Uterus (tissue), 4 donors: ENCODE measurements at places on chromosomes 1 and 21. TPM values are rescaled to one million over a fixed set of nuclear protein-coding genes. Genes with fewer than 3 reads are reported as not detected.

DNA sequence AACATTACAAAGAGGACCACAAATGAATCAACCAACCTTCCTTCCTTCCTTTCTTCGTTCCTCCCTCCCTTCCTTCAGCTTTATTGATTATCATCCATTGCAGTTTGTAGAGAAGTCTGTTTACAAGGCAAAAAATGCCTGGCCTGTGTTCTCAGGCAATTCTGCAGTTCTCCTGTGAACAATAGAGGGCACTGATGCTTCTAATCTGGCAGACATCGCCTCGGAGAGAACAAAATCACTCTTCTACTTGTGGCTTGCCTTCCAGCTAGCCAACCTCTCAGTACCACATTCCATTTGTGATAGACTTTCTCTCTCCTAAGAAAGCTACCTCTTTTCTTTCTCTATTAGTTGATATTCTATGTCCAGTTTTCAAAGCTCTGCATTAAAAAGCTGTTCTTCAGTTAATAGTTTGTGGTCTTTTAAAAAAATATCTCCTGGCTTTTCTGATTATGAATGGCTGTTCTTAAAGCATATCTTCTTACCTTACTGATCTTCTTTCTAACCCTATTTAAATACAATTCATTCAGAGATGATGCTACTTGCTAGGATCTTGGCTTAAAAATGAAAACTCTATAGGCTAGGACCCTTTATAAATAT lies 26.9 kb upstream of the ESRRG start:
- no peaks in the 10 kb centered on the region for H3K4me1 ChIP-seq
- no peak for DNase-seq
- H3K36me3 ChIP-seq = no peaks in the 10 kb centered on the region
- no peak overlapping the region for H3K4me3 ChIP-seq
- no peaks in the 10 kb centered on the region for H3K27me3 ChIP-seq

DNA sequence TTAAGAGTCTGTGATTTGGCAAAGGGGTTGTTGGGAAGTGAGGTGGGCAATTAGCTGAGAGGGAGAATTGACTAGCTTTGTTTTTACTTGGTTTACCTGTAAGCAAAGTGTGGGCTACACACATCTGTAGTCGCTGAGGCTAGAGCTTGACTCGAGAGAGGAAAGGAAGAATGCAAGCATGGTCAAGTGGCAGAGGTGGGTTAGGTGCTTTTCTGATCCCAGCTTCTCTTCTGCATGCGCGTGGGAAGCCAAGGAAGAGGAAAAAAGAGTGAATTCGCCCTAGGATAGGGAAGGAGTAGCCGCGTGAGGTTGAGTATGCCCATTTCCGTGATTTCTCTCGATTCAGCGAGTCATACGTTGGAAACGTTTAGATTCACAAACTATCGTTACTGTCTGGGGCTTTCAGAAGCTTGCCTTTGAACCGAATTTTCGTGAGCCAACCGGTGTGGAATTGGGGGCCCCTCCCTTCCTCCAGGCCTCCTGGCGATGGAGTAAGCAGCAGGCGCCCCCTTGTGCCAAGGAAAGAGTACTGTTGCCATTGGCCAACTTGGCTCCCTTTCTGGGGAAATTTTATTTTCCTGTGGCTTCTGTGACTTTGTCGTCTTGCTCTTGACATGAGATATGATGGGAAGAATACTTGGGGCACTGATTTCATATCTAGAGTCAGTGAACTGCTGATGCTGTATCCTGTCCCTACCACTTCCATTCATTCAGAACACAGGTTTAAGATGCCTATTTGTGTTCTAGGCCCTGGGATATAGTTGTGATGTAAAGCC lies 1.3 kb downstream of the PIGV start:
- no peaks in the 10 kb centered on the region for H3K36me3 ChIP-seq
- peaks cover 6% of the 10 kb centered on the region for H3K4me1 ChIP-seq
- H3K27me3 ChIP-seq = no peaks in the 10 kb centered on the region
- H3K27ac ChIP-seq = peak overlapping the region; percentile 99
- peak; percentile 86 for DNase-seq

Gene SPATA45
- total RNA-seq = not detected

- H3K4me1 ChIP-seq = no peaks in the 10 kb centered on the region
- no peaks in the 10 kb centered on the region for H3K36me3 ChIP-seq
- no peak overlapping the region for H3K27ac ChIP-seq
These were observed 94.2 kb upstream of the SERBP1 start for GRCh38 chr1:67524143-67525052.

Gene CNKSR1
- 3.3 TPM for total RNA-seq

DNA sequence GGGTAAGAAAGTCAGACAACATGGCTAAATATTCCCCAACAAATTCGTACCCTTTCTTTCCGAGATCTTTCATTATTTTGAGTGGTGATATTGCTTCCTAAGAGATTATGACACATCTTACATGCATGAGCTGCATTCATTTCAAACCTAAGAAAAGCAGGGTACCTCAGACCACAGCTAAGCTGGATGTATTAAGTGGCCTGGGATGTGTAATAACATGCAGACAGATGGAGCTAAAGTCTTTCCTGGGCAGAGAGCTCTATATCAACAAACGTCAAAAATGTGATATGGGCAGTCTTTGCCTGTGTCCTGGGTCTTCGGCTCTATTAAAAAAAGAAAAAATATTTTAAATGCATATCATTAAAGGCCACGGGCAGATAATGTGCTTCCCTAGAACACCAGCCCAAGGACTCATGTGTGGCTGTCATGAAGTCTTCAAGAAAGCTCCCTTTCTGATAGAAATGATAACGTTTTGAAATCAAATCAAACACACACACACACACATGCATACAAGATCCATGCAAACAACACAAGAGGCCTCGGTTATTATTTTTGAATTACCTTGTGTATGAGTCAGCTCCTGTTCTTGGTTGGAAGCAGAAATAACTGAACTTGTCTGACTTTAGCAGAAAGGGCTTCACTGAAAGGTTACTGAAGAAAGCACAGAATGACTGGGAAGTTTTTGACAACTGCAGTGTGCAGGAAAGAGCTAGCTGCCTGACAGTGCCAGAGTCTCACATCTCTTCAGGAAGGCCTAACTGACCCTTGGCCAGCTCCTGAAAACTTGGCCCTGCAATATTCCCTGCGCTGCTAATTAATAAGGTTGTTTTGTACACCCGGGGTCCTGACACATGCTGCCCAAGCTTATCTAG lies 231.2 kb downstream of the DSCAM start:
- H3K36me3 ChIP-seq = no peaks in the 10 kb centered on the region
- H3K4me1 ChIP-seq = no peaks in the 10 kb centered on the region
- no peak for DNase-seq
- no peak overlapping the region for H3K4me3 ChIP-seq

- no peaks in the 10 kb centered on the region for H3K27me3 ChIP-seq
- H3K27ac ChIP-seq = no peak overlapping the region
- no peak overlapping the region for H3K4me3 ChIP-seq
- no peaks in the 10 kb centered on the region for H3K4me1 ChIP-seq
These were observed 3.8 kb downstream of the NCSTN start for GRCh38 chr1:160346958-160347357.

DNA sequence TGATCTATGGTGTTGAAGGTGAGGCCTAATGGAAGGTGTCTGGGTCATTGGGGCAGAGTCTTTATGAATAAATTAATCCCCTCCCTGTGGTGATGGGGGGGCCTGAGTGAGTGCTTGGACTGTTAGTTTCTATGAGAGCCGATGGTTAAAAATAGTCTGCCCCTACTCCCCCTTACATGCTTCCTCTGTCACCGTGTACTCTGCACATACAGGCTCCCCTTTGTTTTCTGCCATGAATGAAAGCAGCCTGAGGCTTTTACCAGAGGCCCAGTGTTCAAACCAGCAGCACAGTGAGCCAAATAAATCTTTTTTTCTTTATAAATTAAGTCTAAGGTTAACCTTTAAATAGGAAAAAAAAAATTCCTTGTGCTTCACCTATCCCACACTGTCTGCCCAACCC lies 657.0 kb downstream of the AMY1C start:
- no peaks in the 10 kb centered on the region for H3K27me3 ChIP-seq
- H3K4me1 ChIP-seq = no peaks in the 10 kb centered on the region
- no peak for DNase-seq
- H3K27ac ChIP-seq = no peak overlapping the region
- H3K36me3 ChIP-seq = no peaks in the 10 kb centered on the region

GRCh38 chr1:25780318-25781129 lies 19.5 kb upstream of the SELENON start:
- peak overlapping the region; percentile 34 for H3K27ac ChIP-seq
- no peaks in the 10 kb centered on the region for H3K27me3 ChIP-seq
- H3K4me3 ChIP-seq = no peak overlapping the region

Gene OR14K1
- not detected for total RNA-seq

DNA sequence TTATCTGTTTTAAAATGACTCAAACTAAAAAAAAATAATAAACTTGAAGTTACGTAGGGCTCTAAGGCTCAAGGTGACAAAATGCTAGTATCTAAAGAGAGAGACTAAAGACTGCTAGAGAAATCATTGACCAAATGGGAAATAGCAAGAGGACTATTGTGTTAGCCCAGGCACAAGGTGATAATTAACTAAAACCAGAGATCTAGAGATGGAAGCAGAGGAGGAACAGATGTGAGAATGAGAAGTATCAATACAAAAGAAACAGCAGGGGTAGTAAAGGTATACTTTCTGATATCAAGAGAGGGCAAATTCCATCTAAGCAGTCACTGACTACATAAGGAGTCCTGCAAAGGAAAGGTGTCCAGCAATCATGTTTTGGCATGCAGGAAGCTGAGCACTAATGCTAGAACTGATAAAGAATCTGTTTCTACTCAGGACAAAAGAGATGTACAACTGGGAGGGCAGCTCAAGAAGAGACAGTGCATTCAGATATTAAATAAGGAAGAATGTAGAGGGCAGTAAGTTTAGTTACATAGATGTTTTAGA lies 100.2 kb upstream of the GNG4 start:
- H3K27ac ChIP-seq = no peak overlapping the region
- no peak for DNase-seq
- no peaks in the 10 kb centered on the region for H3K4me1 ChIP-seq
- no peaks in the 10 kb centered on the region for H3K36me3 ChIP-seq

DNA sequence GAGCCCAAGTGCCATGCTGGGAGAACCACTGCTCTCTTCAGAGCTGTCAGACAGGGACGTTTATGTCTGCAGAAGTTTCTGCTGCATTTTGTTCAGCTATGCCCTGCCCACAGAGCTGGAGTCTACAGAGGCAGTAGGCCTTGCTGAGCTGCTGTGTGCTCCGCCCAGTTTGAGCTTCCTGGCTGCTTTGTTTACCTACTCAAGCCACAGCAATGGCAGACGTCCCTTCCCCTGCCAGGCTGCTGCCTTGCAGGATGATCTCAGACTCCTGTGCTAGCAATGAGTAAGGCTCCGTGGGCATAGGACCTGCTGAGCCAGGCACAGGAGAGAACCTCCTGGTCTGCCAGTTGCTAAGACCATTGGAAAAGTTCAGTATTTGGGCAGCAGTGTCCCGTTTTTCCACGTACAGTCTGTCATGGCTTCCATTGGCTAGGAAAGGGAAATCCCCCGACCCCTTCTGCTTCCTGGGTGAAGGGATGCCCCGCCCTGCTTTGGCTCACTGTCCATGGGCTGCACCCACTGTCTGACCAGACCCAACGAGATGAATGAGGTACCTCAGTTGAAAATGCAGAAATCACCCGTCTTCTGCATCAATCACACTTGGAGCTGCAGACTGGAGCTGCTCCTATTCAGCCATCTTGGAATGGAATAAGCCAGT lies 31.9 kb downstream of the CYP4B1 start:
- no peak for DNase-seq
- no peaks in the 10 kb centered on the region for H3K4me1 ChIP-seq
- H3K27me3 ChIP-seq = no peaks in the 10 kb centered on the region
- no peak overlapping the region for H3K27ac ChIP-seq
- H3K36me3 ChIP-seq = no peaks in the 10 kb centered on the region

DNA sequence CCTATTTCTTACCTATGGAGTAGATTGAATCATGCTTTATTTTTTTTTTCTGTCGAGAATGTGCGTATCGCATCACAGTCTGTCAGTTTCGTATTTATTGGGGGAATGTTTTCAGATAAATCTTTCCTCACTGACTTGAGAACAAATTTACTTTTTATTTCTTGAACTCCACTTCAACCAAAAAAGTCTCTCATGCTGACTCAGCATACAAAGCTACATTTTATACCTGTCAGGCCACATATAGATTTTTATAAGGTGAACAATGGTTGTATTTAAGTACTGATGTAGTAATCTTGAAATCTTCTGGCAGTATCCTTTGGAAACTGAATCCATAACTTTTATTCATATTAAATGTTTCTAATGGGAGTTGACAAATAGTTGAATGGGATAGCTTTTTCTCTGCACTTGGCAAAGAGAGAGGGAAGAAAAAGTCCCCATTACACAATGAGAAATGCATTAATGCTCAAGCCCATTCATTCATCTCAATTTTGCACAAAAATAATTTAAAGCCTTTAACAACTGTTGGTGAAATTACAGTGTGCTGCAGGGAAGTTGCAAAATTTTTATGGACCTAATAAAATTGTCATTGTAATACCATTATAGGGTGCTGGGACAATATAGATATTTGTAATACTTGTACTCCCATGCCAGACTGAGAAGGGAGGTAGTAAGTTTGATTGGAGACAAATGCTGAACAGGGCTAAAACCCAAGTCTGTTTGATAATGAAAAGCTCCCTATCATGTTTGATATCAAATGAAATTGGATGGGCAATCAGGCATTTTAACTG lies 367.6 kb downstream of the HLX start:
- H3K4me3 ChIP-seq = no peak overlapping the region
- H3K27me3 ChIP-seq = no peaks in the 10 kb centered on the region
- H3K27ac ChIP-seq = no peak overlapping the region

- H3K36me3 ChIP-seq = no peaks in the 10 kb centered on the region
- H3K27me3 ChIP-seq = no peaks in the 10 kb centered on the region
- no peak overlapping the region for H3K27ac ChIP-seq
- no peak overlapping the region for H3K4me3 ChIP-seq
- no peak for DNase-seq
- H3K4me1 ChIP-seq = no peaks in the 10 kb centered on the region
These were observed 6.9 kb upstream of the C1orf216 start for GRCh38 chr1:35725596-35725995.

Gene ARHGEF16
- total RNA-seq = 0.29 TPM

- H3K27me3 ChIP-seq = no peaks in the 10 kb centered on the region
- H3K36me3 ChIP-seq = no peaks in the 10 kb centered on the region
- DNase-seq = no peak
- no peak overlapping the region for H3K4me3 ChIP-seq
These were observed 41.7 kb downstream of the UMODL1 start for GRCh38 chr21:42112857-42113256.

GRCh38 chr1:210641582-210641981 lies 312.9 kb downstream of the HHAT start:
- H3K4me1 ChIP-seq = no peaks in the 10 kb centered on the region
- H3K27me3 ChIP-seq = no peaks in the 10 kb centered on the region
- no peak overlapping the region for H3K4me3 ChIP-seq
- no peak overlapping the region for H3K27ac ChIP-seq
- no peaks in the 10 kb centered on the region for H3K36me3 ChIP-seq

- peak overlapping the region; percentile 58 for H3K27ac ChIP-seq
- no peaks in the 10 kb centered on the region for H3K36me3 ChIP-seq
- peak overlapping the region; percentile 30 for H3K4me3 ChIP-seq
- no peaks in the 10 kb centered on the region for H3K4me1 ChIP-seq
- H3K27me3 ChIP-seq = no peaks in the 10 kb centered on the region
- no peak for DNase-seq
These were observed 1.7 kb downstream of the ANKRD65 start for GRCh38 chr1:1419363-1419812.

GRCh38 chr1:220164116-220164515 lies 70.2 kb downstream of the IARS2 start:
- H3K4me3 ChIP-seq = no peak overlapping the region
- no peak overlapping the region for H3K27ac ChIP-seq
- DNase-seq = no peak
- no peaks in the 10 kb centered on the region for H3K27me3 ChIP-seq

Gene NR1I3
- not detected for total RNA-seq
